ENCODE measurements at places on chromosomes 7 and 10.

- no peak for DNase-seq
Observed at GRCh38 chr7:11300241-11300640, 326.6 kb downstream of the PHF14 start.

DNA sequence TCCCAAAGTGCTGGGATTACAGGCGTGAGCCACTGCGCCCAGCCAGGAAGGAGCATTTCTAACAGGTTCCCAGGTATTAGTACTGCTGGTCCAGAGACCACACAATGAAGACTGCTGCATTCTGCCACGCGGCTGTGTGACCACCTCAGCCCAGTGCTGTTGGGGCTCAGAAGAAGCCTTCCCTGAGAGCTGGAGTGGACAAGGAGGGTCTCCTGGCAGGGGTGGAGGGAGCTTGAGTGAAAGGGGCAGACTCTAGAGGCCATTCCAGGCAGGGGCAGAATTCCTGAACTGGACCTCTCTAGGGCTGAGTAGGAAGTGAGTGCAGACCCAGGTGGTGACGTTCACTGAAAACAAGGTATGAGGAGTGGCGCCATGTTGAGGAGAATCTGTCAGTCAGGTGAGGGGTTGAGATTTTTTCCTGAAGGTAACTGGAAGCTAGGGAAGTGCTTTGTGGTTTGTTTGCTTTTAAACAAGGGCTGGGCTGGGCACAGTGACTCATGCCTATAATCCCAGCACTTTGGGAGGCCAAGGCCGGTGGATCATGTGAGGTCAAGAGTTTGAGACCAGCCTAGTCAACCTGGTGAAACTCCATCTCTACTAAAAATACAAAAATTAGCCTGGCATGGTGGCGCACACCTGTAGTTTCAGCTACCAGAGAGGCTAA lies 67.6 kb downstream of the TACC2 start:
- no peak for DNase-seq

GRCh38 chr7:130831817-130832481 lies 97.9 kb upstream of the KLF14 start:
- DNase-seq = no peak

- DNase-seq = no peak
Observed at GRCh38 chr7:52114056-52114455, 797.4 kb upstream of the COBL start.

DNA sequence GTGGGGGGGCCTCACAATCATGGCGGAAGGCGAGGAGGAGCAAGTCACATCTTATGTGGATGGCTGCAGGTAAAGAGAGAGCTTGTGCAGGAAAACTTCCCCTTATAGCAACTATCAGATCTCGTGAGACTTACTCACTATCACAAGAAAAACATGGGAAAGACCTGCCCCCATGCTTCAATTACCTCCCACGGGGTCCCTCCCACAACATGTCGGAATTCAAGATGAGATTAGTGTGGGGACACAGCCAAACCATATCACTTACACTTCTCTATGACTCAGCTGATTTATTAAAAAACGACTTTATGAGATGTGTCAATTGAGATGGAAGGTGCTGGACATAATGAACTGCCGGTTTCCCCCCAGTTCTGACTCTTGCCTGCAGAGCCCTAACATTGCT lies 23.8 kb upstream of the CHN2 start:
- DNase-seq = no peak

DNA sequence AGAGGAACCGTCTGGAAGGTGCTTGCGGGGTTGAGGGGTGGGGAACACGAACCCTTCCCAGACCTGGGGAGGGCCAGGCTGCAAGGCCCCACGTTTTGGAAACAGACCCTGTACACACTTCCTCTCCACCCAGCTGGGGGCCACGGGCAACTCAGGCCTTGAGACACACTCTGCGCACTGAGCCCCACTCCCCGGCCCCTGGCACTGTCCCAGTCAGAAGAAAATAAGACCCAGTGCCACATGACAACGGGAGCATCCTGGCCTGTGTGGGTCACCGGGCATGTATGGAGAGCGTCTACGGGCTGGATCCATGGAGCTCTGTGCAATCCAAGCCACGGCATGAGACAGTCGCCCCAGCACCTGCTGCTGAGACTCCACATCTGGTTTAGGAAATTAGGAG lies 63.7 kb downstream of the CARD11 start:
- no peak for DNase-seq

GRCh38 chr7:27677912-27678612 lies 15.4 kb upstream of the HIBADH start:
- DNase-seq = no peak

GRCh38 chr10:20089879-20090278 lies 273.6 kb downstream of the PLXDC2 start:
- no peak for DNase-seq

DNA sequence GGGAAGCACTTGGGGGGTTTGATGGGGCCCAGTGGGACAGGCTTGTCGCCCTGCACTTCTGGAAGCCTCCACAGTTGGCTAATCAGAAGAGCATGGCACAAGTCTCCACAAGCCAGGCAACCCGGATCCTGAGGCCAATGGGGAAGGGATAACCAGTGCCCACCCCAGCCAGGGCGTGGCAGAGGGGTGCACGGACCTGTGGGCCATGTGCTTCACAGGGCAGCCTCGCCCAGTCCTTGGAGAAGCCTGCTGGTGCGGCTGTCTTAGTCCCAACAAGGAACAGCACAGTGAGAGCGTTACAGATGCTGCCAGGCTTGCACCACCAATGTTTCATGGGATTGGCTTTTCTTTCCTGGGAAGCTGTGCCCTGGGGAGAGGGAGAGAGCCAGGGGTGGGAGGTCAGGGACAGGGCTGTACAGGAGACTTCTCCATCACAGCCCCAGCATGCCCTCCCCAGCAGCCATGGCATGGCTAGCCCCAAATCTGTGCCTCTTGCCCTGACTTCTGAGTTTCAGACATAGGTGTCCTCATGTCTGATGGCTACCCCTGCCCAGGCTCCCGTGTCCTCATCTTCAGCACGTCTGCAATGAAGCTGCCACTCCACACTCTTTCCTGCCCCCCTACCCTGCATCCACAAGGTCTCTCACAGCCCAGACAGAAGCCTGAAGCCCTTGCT lies 116.0 kb downstream of the PTPN20 start:
- no peak for DNase-seq

DNA sequence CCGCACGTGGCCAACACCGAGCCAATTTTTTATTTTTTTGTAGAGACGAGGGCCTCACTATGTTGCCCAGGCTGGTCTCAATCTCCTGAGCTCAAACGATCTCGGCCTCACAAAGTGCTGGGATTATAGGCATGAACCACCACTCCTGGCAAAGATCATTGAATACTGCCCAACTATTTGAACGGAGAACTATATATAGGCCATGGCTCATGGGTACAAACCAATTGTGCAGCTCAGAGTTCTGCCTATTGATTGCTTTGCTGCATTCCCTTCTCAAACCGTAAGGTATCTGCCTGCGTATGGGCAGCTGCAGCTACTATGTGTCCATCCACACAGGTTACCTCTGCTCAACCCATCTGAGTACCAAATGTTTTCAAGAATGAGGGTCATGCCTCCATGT lies 9.7 kb upstream of the SLC25A16 start:
- DNase-seq = no peak

DNA sequence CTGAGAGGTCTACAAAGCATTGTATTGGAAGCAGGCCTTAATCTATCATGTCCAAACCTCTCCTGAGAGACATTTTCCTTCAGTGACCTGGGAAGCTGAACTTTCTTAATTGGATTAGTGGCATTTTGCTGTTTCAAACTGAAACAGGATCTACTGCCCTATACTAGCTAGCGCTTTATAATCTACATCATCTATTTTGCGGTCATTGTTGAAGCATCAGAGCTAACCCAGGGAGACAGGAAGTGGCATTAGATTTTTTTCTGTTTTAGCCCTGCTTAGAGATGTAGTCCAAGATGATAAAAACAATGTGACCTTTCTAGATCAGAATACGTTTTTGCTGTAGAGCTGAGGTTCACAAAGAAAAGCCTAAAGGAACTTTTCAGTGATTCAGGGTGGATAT lies 147.4 kb upstream of the AGR3 start:
- no peak for DNase-seq

Measured in hematopoietic multipotent progenitor cell (in vitro differentiated cells).